Stimulated activated CD4-positive, alpha-beta T cell treated with anti-CD3 and anti-CD28 coated beads, Interleukin-4, amount 100 ng/mL, for 4 hours (primary cell): ENCODE measurements at places on chromosomes 2 and 18.
A peak's percentile ranks its signal among the peaks of the same experiment; 100 is the strongest.

DNA sequence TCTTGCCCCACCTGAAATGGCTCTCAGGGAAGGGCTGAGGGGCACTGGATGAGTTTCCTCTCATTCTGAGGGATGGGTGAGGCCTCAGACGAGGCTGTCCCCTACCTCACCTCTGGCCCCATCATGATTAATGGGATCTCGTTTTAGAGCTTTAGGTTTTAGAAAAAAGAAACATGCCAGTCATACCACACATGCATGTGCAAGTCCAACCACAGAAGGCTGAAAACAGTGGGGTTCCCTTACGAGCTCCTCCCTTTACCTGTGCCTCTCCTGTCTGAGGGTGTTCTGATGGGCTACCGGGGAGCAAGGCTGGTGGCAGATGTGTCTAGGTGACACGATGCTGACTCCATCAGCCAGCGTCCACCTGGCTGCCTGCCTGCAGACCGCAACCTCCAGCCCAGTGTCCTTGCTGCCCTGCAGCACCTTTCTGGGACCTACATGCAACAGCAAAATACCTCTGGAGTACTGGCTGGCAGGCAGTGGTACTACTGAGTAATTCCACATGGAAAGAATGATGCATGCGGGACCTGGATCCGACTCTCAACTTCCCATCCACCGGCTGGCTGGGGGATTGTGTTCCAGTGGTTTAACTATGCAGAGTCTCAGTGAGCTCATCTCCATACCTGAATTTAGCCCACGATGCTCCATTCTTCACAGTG lies 9.1 kb upstream of the LYPD6B start:
- no peak for DNase-seq

DNA sequence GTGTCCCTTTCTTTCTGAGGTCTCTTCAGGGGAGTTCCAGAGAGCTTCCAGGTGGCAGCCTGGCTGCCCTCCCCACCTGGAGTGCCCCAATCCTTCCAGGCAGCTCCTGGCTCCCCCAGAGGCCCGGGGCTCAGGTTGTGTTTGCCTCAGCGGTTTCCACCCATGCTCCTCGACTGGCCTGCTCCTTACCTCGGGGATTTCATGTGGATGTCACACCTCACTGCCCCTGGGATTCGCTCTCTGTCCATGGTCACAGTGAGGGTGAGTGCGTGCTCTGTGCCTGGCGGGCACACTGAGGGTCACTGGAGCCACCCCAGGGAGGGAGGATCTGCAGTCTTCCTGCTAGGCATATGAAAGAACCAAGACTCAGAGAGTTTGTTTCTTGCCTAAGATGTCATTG lies 2.1 kb upstream of the TOGARAM2 start:
- DNase-seq: no peak

DNA sequence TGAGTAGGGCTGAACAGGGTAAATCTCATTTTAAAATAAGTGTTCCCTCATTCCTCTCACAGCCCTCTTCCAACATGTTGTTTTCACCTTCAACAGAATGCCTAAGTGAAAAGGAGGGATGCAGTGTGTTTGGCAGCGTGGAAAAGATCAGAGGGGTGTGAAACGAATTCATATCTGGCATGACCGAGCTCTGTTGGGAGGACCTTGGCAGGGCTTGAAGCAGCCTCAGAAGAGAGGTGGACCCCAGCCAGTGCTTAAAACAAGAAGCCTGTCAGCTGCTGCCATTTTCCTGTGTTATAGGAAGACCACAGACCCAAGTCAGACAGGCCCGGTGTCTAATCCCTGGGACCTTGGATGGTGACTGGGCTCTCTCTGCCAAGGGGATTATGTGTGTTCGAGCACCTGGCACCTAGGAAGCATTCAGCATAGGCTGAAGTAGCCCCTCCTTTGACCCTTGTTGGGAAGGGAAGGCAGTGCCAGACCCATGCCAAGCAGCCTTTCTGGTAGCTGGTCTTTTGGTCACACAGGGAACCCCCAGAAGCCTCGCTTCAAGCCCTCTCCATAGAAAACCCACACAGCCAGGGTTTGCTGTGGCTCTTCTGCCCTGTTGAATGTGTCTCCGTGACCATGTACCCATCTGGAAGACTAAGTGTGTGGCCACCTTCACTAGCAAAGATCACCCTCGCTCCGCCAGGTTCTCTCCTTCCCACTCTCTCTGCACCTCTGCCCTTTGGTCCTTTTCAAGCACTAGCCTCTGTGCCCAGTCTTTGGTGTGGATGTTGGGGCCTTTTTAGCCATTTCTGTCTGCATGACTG lies 87.5 kb upstream of the ST3GAL5 start:
- DNase-seq: no peak

GRCh38 chr2:45770811-45771210 lies 119.3 kb downstream of the PRKCE start:
- no peak for DNase-seq

- no peak for DNase-seq
Measured at GRCh38 chr2:199449455-199449854, 8.3 kb downstream of the SATB2 start.

- DNase-seq: no peak
Measured at GRCh38 chr18:41940506-41941215, 14.4 kb upstream of the PIK3C3 start.

DNA sequence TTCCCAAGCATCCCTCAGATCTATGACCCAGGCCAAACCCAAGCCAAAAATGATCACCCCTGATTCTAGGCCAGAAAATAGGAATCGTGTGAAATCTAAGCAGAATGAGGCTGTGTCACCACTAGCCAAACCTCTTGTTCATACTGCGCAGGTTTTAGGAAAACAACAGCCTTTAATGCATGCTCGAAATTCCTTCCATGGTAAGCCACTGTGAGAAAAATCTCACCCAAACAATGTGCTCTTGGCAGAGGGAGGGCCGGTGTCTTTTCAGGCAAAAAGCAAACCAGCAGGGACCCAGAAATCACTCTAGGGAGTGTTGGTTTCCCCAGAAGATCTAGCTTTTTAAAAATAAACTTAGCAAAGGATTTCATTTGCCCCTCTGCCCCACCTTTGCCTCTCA lies 71.2 kb upstream of the FOSL2 start:
- no peak for DNase-seq

DNA sequence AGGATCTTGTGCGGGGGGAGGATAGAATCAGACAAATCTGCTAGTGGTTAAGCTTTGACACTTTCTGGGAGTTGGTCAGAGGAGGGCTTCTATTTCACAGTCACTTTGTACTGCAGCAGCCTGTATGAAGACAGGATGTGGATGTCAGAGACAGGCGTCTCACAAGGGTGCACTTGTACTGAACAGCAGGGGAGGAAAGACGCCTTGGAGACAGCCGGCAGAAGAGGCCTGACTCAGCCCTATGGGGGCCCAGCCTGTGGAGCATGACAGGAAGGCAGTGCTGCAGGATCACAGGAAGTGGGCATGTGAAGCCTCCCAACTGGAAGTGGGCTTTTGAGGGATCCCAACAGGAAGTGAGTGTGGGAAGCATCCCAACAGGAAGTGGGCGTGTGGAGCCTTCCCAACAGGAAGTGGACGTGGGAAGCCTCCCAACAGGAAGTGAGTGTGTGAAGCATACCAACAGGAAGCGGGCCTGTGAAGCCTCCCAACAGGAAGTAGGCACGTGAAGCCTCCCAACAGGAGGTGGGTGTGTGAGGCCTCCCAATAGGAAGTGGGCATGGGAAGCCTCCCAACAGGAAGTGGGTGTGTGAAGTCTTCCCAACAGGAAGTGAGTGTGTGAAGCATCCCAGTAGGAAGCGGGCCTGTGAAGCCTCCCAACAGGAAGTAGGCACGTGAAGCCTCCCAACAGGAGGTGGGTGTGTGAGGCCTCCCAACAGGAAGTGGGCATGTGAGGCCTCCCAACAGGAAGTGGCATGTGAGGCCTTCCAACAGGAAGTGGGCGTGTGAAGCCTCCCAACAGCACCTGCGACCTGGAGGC lies 212.3 kb downstream of the SNTG2 start:
- peak; percentile 54 for DNase-seq

DNA sequence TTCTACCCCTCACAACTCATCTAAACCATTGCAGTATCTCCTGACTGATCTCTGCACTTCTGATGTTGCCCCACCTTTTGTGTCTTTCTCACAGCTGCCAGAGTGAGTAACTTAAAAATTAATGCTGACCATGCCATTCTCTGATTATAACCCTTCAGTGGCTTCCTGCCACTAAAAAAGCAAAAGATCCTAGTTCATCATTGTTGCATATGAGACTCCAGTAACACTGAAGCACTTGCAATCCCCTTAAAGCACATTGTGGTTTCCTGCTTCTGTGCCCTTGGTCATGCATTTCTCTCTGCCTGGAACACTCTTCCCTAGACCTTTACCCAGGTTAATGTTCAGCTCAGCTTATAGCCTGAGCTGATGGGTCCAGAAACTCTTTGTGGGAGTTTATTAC lies 95.1 kb upstream of the WDSUB1 start:
- no peak for DNase-seq

DNA sequence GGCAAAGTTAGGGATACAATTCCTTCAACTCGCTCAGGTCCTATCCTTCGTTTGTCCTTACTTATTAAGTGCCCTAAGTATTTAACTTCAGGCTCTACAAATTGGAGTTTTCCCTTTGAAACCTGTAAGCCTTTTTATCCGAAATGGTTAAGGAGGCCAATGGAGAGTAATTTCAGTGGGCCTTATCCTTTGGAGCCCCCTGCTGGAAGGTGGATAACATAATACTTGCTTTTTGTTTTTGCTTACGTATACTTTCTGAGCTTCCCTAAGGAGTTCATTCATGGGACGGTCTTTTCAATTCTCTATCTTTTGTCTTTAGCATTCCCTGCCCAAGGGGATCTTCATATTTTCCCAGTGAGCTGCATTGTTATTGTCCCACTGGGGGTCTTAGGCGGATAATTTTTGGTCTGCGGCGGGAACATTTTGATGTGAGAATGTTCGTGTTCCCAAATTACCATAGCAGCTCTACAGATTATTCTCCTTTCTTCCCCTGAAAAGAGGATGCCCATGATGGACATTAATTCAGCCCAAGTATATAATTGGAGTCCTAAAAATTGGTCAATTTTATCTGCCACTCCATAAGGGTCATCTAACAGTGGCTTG lies 34.4 kb upstream of the TRAPPC8 start:
- DNase-seq: peak; percentile 3

DNA sequence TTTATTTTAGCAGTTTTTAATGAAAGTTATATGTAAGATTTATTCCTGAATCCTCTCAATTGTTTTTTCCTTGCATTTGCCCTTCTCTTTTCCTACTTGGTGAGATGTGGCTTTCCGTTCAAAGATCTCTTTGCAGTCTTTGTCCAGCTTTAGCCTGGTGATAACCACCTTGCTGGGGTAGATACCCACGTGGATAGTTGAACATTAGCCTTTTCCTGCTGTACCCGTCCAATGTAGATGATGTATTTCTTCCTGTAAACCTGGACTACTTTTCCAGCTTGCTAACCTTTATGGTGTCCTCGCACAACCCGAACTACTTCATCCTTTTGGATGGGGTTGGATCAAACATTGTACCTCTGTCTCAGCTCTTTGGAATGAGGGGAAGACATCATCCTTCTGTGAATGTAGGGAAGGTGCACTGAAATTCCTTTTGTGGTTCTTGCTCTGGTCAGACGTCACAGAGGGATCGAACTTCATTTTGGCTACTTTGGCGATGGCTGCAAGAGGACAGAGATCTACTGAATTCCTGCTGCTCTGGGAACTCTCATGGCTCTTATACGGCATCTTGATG lies 293.2 kb upstream of the EPAS1 start:
- no peak for DNase-seq

- no peak for DNase-seq
Measured at GRCh38 chr2:44273596-44273995, 1.7 kb upstream of the SLC3A1 start.

DNA sequence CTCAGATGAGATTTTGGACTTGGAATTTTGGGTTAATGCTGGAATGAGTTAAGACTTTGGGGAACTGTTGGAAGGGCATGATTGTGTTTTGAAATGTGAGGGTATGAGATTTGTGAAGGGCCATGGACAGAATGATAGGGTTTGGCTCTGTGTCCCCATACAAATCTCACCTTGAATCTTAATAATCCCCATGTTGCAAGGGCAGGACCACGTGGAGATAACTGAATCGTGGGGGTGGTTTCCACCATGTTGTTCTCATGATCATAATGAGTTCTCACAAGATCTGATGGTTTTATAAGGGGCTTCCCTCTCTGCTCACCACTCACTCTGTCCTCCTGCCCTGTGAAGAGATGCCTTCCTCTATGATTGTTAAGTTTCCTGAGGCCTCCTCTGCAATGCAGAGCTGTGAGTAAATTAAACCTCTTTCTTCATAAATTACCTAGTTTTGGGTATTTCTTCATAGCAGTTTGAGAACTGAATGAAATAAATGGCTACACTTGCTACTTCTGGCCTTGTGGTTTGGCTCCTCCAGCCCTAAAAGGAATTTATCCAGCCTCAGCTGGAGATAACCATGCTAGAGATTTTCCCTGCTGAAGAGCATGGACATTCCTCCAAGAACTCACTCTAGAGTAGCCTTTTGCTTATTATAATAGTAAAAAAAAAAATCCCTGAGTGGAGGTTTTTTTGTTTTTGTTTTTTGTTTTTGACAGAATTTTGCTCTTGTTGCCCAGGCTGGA lies 144.3 kb upstream of the TFPI start:
- DNase-seq: no peak

DNA sequence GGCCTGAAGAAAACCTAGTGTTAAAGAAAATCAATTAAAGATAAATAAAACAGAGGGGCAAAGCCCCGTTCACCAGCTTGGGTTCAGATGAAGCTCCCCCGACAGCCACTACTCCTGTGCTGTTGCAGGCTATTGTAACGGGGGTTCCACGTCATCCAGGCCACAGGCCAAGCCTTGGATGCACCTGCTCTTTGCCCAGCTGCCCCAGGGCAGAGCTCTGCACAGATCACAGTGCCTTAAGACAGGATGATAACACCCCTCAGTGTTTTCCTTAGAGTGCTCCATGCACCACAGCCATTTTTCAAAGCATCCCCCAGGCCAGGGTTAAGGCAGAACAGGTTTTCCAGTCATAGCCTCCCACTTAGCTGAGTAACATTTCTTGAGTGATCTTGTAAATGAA lies 32.0 kb downstream of the FASTKD2 start:
- no peak for DNase-seq

DNA sequence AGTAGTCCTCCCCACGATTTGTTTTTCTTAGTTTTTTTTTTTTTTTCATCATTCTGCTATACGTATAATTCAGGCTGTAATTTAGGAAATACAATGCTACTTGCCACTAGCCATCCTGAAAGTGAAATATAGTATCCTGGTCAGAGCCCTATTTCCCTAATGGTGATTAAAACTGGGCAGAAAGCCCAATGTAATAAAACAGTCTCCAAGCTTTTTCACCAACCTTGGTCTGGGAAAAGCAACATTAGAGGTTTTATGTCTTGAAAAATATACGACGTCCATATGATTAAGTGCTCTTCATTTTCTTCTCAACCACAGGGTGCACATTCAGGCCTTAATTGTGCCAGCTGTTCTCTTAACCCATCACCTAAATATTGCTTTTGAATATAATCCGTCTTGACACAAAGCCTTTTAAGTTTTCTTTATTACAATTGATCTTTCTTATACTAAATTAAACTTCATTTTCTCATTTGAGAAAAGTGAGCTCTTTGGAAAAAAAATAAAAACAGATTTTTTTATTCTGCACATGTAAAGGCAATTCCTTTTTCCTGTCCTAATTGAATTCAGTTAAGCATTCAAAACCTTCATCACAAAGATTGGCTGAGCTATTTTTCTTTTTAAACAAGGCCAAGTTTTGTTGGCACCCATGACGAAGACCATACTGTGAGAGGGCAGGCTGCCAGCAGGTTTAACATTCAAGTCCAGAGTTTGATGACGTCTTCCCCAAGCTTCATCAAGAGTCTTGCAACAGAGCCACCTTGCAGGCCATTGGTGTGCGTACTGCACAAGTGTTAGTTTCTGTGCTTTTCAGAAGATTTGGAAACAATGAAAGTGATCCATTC lies 52.7 kb downstream of the MAP2 start:
- DNase-seq: no peak
